ENCODE measurements at places on chromosomes 3 and 15.

GRCh38 chr3:97432914-97433313, 331.6 kb upstream of the ARL6 start:
- DNase-seq: no peak

- no peak for DNase-seq
Measured at GRCh38 chr3:179192542-179192941, 44.4 kb downstream of the PIK3CA start.

DNA sequence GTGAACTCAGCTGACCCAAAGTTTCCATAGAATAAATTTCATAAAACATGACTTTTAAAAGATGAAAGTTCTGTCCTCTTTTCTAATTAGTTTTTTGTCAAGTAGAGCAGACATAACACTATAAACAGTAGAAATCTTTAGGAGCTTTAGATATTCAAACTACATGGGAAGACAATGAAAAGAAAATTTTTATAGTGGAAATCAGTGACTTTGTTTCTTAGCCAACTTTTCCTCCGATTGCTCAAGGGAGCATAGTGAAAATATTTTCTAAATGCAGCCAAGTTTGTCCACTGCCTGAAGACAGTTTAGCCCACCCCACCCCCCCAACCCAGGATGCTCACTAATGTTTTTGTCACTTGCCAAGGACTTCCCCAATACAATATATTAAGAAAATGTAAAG, 114.9 kb downstream of the PLD1 start:
- DNase-seq: no peak

DNA sequence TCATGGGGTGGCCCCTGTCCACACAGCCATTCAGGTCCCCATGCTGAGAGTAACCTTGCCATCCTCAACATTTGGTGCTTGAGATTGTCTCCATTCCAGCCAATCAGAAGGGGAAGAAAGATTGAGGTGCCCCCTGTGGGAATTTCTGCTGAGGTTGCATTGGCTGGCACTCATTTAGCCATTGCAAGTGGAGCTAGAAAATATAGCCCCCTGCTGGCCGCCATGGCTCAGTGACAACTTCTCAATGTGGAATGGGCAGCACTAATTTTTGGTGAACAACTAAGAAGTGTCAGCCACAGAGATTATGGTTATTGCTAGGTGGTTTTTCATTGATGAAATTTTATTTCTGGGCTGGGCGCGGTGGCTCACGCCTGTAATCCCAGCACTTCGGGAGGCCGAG, 22.0 kb downstream of the COL6A6 start:
- no peak for DNase-seq

- DNase-seq: no peak
Measured at GRCh38 chr3:167066977-167067786, 312.9 kb downstream of the ZBBX start.

- peak; percentile 42 for DNase-seq
Measured at GRCh38 chr15:92683511-92683834, 27.9 kb upstream of the FAM174B start.

- no peak for DNase-seq
Measured at GRCh38 chr3:73080216-73080966, 18.9 kb downstream of the EBLN2 start.

DNA sequence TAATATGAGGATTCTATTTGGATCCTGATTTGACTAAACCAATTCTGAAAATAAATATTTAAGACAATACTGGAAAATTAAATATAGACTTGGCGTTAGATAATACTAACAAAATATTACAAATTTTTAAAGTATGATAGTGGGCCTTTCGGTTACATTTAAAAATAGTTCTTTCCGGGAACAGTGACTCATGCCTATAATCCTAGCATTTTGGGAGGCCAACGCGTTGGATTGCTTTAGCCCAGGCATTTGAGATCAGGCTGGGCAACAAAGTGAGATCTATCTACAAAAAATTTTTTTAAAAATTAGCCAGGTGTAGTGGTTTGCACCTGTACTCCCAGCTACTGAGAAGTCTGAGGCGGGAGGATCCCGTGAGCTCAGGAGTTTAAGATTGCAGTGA, 30.3 kb upstream of the GADL1 start:
- no peak for DNase-seq
